RWPE1 (cell line): ENCODE measurements at places on chromosomes 16 and 17.

- DNase-seq, result no peak
These were observed 13.5 kb downstream of the CACNA1G start for GRCh38 chr17:50573866-50574611.

DNA sequence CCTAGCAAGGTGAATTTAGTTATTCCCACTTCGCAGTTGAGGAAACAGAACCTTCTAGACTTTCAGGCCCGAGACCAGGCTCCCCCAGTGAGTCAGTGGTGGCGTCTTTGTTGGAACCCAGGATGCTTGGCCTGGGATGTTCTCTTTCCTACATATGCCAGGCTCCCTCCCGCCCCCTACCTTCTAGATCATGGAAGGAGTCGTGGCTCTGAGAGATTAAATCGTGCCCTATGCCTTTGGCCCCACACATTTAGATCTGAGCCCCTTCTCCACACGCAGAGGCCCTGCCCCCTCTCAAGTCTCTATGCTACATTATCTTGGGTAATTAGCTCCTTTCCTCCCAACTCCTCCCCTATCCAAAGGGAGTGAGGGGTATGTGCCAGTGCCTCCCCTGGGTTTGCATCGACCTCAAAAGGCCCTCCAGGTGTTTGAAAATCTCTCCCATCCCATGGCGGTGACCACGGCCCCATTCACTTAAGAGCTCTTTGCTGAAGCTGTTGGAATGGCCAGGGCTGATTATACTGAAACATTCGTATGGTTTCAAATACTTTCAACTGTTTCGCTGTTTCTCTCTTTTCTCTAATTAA, 3.0 kb downstream of the NGFR start:
- DNase-seq, result no peak

DNA sequence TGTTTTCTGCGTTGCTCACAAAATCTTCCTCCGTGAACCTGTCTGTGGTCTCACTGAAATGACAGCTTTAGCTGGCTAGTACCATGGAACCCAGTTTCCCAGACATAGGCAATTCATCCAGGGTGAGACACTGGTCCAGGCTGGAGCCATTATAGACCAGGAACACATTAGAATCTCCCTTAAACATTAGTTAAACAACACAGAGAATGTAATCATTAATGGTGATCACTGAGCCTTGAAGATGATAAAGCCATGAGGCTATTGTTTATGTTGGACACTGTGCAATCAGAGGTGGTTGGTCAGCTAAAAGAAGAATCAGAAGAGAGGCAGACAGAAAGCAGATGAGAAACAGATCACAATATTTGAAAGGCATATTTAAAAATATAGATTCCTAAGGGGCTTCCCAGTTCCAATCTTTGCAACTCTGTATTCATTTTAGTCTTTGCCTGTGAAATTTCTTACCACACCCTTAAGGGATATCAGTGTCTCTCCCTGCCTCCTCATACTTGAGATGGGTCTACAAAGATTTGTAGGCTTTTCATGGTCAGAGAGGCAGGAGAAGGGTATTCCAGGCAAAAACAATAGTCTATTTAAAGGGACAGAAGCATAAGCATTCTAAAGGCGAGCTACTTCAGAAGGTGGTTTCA, 317.9 kb downstream of the MAP2K6 start:
- no peak for DNase-seq

GRCh38 chr16:14042706-14043105, 28.4 kb upstream of the MRTFB start:
- no peak for DNase-seq

GRCh38 chr16:84851192-84852127, 31.7 kb downstream of the CRISPLD2 start:
- DNase-seq, result peak; percentile 67

GRCh38 chr17:80426671-80427326, 11.8 kb downstream of the ENDOV start:
- peak; percentile 87 for DNase-seq
